Stimulated activated CD4-positive, alpha-beta T cell treated with anti-CD3 and anti-CD28 coated beads, Interleukin-1b, Interleukin-23, amount 100 ng/mL, for 1 hour (primary cell): ENCODE measurements at places on chromosomes 7 and 10.

- no peak for DNase-seq
Measured at GRCh38 chr10:72014785-72015480, 50.7 kb downstream of the CHST3 start.

GRCh38 chr7:140304191-140304799 is 94.0 kb downstream of the SLC37A3 start:
- no peak for DNase-seq

DNA sequence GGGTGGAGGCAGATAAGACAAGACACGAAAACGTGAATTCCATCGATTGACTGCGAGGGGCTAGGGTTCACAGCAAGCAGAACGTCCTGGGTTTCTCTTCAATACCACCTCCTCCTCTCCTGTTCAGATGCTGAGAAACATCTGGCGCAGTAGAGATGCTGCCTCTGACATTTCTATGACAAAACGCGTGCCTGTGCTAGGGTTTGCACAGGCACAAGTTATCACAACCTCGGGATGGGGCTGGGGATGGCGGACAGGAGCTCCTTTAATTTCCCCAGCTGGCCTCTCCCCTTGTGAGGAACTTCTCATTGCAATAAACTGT is 99.8 kb upstream of the SVIL start:
- DNase-seq: no peak

- DNase-seq: no peak
Measured at GRCh38 chr10:107031931-107032699, 132.4 kb downstream of the SORCS1 start.

DNA sequence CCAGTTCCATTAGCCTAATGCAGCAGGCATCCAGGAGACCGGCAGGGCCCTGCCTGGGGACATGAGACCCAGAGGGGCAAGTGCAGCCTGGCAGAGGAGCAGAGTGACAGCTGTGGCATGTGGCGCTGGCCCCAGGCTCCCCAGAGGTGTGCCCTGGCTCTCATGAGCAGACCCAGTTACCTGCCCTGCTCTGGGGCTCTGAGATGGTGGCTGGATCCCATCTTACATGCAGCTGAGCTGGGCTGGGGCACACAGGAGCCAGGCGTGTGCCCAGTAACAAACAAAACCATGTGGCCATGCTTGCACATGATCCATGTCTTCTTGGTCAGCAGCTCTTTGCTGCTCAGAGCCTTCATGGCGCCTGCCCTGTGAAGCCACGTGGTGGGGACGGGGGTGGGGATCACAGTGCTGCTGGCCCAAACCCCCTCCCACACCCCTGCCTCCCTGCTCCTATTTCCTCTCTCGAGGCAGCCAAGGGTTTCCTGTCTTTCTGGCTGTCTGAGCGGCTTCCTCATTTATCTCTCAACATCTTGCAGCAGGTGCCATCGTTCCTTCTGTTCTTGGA is 40.3 kb upstream of the GTF2I start:
- DNase-seq: no peak

- no peak for DNase-seq
Measured at GRCh38 chr10:65497837-65498236, 1428.0 kb upstream of the LRRTM3 start.

DNA sequence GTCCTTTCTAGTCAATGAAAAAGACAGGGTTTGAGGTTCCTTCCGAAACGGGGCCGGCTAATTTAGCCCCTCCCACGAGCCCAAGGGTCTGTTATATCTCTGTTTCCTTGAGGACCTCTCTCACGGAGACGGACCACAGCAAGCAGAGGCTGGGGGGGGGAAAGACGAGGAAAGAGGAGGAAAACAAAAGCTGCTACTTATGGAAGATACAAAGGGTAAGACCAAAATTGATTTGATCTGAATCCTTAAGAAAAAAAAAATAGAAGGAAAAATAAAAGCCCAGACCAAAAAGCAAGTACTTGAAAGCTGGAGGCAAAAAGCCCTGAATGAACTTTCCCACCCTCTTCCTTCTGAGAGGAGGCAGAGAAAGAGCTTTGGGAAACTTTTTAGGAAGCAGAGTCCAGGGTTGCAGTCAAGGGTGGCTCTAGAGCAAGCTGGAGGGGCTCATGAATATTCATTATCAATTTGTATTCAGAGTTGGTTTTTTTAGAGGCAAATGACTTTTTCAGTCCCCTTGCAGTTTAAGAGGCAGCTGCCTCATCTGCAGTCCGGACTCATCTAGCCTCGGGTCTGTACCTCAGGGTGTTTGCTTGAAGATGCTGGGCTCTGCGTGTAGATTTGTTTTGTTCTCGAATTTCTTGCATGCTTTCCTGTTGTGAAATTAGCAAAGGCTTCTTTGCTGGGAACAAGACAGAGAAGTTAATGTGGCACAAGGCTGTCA is at the start of gene ENTPD1:
TSS of gene ENTPD1 (plus strand) at position 123 of the 721 bp plus-strand sequence. CDS start at position 200, 77 bp downstream.
- DNase-seq: no peak

DNA sequence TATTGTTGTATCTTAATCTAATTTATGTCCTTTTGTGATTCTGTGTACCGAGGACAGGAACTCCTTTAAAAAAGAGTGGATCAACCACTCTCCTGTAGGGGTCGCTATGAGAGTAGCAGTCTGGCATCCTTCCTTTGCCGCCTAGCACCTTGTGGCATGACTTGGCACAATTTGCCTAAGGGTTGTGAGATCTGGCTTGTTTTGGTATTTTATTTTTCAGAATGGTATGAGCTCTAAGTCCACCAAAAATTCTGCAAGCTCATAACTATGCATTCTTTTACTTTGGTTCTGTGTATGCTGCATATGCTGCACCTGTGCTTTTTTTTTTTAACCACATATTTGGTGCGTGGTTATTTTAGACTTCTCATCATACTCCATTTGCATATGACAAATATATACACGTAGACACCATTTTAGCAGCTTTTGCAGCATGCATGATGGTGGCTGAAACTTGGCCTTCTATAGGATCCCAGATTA is 112.8 kb downstream of the CDK14 start:
- no peak for DNase-seq

DNA sequence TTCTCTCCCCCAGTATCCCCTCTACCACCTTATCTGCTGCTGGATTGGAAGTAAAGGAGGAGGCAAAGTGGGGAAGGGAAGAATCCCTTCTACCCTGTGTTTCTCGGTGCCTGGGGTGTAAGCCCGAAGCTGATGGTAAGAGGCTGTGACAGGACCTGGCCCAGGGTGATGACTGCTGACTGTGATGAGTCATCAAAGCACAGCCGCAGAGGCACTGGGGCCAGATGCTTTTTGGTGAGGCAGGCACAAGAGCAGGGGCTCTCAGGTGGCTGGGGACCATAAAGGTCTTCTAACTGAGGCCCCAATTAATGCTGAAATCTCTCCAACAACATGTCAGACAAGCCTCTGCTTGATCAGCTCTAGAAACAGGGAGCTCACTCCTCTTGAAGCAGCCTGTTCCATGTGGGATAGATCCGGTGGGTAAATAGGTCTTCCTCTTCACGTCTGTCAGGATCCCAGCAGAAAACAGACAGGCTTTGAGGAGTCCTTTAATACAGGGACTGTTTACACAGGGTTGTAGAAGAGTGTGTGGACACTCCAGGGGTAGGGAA is 86.1 kb upstream of the PCBD1 start:
- DNase-seq: no peak

DNA sequence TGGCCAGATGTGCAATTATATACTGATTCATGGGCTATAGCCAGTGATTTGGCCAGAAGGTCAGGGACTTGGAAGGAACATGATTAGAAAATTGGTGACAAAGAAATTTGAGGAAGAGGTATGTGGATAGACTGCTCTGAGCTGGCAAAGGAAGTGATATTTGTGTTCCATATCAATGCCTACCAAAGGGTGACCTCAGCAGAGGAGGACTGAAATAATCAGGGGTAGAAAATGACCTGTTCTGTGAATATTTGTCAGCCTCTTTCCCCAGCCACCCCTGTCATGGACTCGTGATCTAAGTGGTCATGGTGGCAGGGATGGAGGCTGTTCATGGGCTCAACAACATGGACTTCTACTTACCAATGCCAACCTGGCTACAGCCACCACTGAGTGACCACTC is 47.0 kb downstream of the PTPRE start:
- no peak for DNase-seq

- no peak for DNase-seq
Measured at GRCh38 chr7:77702968-77703472, 6.8 kb downstream of the RSBN1L start.

GRCh38 chr7:139886206-139886605 is 57.1 kb downstream of the TBXAS1 start:
- no peak for DNase-seq

DNA sequence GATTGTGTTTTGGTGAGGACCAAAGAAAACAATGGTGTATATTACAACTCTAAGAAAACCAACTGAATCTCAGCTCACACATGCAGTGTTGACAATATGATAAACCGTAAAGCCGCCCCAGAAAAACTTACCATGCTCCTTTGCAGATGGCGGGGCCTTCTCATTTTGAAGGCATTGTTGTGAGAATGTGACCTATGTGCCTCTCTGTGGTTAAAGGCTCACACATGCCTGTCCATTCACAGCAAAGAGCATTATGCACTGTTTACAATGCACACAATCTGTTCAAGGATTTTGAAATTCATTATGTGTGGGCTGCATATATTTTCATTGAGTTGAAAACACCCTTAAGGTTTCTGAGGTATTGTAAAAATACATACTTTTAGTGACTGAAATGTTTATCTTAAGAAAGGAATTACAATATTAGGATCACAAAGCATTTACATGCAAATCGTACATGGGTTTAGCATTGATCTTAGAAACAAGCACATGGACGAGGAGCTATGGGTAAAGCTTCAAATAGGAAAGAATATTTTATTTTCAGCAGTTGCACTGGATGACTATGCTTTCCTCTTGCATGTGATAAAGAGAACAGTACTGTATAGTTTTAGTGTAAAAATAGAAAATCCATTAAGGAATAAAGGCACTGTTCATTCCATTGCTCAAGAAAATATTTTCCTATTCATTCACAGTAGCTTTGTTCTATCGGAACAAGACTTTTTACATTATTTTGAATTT is 334.3 kb downstream of the ARL4A start:
- DNase-seq: no peak

DNA sequence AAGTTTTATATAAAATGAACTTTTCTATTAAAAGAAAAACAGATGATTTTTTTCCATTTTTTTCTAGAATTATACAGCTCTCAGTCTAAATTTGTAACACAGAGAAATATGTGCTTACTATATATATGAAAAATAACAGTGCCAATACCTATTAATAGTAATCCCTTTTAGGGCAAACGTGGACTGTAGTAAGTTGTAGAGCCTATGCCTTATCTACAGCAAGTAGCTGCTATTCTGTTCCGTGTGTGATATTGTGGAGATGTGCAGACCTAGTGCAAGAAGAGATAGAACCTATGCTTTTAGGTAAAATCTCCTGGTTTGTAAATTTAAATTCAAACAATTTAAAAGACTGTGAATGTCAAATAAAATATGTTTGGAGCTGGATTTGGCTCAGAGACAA is 72.9 kb downstream of the FAS start:
- no peak for DNase-seq

DNA sequence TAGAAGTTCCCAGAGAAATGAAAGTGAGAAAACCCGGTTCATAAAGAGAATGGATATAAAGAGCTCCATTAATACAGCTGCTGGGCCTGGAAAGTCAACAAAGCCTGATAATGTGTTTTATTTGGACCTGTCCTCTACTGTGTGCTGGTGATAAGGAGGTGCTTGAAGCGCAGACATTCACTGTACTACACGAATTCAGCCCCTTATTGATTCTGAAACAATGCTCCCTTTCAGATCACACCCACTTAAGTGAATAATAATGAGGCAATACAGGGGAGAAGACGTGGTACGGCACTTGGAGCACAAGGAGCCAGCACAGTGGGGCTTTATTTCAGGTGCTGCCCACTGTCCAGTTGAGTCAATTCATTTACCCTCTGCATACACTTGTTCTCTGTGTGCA is 260.8 kb downstream of the FGFR2 start:
- DNase-seq: no peak

GRCh38 chr10:44997105-44997748 is 3.5 kb upstream of the ZNF22 start:
- no peak for DNase-seq

GRCh38 chr7:13262929-13263530 is 575.6 kb downstream of the ARL4A start:
- DNase-seq: no peak

DNA sequence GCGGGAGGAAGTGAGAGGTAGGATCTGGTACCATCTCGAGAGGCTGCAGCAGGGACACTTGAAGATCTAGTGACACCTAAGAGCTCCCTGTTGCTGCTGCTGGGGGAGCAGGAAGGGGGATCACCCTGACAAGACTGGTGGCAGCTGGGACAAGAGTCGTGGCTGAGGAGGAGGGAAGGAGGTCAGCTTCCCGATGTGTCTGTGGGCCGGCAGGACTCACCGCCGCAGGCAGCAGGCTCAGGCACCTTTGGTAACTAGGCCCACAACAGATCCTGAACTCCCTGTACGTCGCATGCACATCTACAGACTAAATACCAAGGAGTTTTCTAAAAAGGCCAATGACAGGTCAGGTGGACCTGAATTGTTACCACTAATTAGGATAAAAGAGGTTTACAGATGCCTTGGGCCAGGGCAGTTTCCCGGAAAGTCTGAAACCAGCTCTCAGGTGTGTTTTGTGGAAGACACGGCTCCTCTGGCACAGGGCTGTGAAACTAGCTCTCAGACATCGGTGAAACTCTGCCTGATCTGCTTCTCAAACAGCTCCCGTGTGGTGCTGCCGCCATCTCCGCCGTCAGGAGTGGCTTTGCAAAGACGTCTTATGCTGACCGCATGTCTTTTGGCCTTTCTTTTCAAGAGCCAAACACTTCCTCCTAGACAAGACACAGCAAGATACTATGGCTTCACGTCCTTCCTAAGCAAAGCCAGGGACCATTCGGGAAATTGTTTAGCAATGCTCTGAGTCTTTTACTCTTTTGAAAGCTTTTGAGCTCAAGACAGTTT is 609.7 kb downstream of the PTPRN2 start:
- no peak for DNase-seq

DNA sequence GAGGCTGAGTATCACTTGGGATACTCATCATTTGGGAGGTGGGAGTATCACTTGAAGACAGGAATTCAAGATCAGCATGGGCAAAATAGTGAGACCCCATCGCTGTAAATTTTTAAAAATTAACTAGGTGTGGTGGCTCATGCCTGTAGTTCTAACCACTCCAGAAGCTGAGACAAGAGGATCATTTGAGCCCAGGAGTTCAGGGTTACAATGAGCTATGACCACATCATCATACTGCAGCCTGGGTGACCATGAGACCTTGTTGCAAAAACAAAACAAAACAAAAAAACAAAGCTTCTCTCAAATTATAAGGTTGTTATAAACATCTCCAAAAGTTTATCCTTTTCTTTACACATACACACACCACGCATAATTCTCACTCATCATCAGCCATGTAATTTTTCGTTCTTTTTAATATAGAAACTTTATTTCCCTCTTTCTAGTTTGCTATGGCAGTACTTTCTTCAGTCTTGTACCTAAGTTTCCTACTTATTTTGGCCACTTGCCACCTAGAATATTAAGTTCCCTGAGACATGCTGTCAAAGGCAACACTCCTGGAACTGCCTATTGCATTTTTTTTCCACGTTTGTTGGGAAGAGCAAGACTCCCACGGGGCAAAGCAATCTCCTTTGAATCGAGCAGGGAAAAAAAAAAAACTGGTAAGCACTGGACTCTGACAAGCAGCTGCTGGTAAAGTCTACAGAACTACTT is 37.1 kb downstream of the SKIDA1 start:
- DNase-seq: no peak
